ENCODE measurements at places on chromosomes 12 and 14.

DNA sequence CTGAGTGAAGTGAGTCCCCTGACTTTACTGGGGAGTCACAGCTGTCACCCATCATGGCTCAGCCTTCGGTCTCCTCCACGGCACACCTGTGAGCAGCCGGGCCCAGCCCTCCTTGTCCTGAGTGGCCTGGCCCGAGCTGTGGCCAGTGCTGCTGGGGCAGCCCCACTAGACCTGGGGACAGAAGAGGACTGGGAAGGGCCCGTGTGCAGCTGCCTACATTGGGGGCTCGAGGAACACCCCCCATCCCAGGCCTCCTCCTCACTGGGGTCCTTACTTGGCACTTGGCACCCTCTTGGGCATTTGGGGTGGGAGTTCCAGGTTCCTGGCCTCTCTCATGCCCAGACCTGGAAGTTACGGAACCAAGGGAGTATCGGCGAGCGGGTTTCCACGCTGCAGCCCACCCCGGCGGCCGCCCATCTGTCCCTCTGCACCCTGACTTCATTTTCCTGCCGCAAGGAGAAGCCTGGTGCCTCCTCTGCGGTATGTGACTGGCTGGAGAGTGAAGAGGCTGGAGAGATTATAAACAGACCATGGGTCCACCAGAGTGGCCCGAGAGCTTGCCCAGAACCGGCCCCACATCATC is 179.7 kb downstream of the KIF26A start:
- no peak for DNase-seq

DNA sequence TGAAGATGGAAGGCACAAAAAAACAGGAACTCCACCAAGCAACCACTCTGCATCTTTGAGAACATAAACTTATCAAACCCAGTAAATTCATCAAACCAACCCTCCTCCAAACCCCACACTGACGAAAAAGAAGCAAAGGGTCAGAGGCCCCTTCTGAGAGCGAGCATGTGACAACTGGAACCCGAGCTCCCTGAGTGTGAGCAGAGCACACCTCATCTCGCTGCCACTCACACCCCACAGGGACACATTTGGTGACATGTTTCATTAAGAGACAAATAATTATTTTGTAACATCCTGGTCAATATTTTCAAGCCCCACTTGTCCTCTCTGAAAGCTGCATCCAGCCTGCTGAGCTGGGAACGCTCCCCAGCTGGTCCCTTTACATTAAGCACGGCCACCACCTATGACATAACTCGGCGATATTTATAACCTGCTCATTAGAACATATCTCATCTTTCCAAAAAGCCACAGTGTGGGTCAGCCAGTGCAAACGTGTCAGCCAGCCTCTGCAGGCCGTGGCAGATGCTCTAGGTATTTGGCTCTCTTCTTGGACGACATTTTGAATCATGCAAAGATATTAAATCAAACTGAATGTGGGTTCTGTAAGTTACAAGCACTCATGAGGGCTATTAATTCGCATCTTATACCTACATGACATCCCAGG is 120.1 kb downstream of the TTC7B start:
- DNase-seq = no peak

GRCh38 chr12:66776974-66777373 is 98.1 kb upstream of the GRIP1 start:
- DNase-seq = no peak

GRCh38 chr12:50175716-50176026 is 8.5 kb upstream of the CERS5 start:
- DNase-seq = no peak

DNA sequence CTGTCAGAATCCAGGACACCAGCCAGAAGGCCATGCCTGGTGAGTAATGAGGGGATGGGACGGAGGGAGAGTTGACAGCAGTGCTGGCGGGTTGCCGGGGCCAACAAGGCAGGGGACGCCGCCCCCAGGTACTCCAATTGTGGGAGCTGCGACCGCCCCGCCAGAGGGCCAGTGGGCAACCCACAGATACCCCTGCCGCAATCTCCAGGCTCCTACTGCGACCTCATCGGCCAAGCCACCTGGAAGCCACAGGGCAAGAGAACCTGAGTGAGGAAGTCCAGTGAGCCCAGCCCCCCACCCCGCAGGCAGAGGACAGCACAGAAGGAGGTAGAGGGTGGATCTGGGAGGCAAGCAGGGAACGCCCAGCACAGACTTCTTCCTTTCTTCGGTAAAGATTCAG is 103.0 kb downstream of the RIMBP2 start:
- DNase-seq = no peak

- DNase-seq = no peak
Observed at GRCh38 chr14:89228921-89229639, 188.0 kb downstream of the FOXN3 start.

DNA sequence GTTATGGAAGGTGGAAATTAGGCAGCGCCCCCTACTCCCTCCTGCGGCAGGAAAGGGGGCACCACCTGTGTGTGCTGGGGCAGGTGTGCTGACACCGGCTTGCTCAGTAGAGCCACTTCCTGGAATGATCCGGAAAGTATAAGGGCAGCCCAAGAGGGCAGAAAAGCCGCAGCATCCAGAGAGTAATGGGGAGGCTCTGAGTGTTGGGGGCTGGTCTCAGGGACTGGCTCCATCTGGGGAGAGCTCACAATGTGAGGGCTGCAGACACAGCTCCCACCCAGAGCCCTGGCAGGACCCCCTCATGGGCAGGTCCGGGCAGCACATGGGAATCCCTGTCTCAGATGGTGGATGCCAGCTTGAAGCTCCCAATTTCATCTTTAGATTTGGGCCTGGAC is 187.6 kb upstream of the C14orf180 start:
- DNase-seq = no peak

- peak; percentile 54 for DNase-seq
Observed at GRCh38 chr12:100265732-100266584, 921 bp downstream of the DEPDC4 start.

DNA sequence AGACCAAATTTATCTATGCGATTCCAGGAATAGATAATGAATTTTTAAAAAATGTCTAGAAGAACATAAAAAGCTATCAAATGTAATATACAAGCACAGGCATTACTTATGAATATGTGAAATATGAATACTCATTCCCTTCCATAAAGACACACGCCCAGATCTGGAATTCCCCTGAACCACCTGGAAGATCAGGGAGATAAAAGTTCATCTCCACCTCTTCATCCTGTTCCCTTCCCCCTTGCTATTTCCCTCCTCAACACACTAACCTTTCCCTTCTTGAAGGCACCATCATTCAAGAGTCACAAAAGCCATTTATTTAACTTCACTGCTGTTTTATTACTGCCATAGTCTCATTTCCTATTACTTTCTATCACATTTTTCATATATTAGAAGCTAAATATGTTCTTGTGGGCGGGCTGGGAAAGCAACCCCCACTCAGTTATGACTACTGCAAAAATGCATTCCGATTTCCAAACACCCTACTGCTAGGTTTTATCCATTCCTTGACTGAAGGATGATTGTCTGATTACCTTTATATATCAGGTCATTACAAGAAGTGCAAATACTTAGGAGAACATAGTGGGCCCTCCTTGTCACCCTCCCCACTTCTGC is 16.1 kb downstream of the FGD6 start:
- DNase-seq = no peak

GRCh38 chr12:32586390-32586789 is 92.7 kb upstream of the DNM1L start:
- DNase-seq = no peak

- no peak for DNase-seq
Observed at GRCh38 chr12:78118036-78118435, 287.3 kb downstream of the NAV3 start.

DNA sequence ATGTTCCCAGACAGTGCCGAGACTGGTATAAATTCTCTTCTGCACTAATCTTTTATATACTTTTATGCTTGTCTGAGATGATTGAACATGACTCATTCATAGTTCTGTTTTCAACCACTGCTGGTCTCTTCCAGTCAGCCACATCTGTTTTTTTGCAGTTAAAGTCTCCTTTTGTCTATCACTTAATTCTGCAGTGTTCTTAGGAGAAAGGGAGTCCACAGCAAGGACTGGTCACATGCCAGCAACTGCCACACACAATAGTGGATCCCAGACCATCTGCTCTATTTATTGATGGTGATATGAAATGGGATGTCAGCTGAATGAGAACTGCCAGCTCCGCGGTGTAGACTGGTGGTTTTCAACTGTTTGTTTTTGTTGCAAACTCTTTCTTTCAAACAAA is 379.8 kb downstream of the MED13L start:
- DNase-seq = no peak

DNA sequence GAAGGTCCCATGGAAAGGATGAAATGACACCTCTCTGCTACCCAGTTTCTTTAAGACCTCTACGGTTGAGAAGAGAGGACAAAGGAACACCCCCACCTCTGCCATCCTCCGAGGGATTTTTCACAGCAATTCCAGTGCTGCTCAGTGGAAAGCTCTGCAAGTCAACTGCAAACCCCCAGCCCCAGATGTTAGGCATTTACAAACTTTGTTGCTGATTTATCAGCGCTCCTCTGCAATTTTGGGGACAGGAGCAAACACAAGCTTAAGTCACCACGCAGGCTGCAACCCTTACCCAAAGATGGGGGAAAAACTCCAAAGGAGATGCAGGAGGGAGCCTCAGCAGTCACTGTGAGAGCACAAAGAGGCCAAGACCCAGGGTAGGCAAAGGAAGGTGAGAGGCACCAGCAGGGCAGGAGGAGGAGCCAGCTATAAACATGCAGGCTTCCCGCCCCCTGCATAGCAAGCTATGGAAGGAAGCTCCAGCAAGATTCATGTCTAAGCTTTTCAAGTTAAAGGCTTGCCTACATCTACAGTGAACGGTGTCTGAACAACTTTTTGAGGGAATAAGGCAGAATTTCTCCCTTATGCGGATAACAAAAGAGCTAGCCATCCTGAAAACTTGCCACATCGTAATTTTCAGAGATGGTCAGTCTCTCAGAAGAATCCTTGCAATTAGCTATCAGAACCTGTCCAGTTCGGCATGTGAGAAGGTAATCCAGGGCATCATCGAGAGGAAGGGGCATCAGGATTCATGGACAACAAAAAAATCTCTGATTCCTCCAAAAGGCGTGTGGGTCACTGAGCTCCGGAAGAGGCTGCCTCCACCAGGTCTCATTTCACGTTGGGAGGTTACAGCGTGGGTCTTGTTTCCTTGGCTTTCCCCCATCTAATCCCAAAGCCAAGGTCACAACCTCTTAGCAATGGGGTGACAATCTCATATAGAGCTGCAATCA is 3.9 kb downstream of the CTDSP2 start:
- DNase-seq = no peak

DNA sequence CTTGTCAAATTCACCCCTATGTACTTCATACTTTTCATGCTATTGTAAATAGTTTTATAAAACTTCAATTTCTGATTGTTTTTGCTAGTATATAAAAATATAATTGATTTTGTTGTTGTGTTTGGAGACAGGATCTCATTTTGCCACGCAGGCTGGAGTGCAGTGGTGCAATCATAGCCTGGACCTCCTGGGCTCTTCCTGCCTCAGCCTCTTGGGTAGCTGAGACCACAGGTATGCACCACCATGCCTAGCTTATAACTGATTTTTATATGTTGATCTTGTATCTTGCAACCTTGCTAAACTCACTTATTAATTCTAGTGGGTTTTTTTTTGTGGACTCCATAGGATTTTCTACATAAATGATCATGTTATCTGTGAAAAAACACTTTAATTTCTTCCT is 23.5 kb downstream of the ATP5MC2 start:
- DNase-seq = no peak

GRCh38 chr14:104705340-104706047 is 16.1 kb downstream of the INF2 start:
- no peak for DNase-seq

DNA sequence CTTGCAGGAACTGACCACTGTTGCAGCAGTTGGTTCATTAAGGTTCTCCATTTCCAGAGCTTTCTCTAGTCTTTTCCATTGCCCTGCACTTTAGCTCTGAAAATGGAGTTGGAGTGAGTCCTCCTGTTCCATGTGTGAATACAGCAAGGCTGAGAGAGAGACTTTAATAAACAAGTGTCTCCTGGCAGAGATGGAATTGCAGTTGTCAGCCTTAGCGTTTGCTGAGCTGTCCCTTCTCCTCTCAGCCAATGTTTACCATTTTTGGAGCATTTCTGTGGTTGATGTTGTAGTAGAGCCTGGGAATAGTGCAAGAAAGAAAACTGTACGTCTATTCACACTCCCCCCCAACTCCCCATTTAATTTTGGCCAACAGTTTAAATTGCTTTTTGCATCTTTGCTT is 7.5 kb upstream of the MANSC4 start:
- no peak for DNase-seq

GRCh38 chr12:74899031-74899829 is 310.4 kb downstream of the KCNC2 start:
- DNase-seq = no peak

DNA sequence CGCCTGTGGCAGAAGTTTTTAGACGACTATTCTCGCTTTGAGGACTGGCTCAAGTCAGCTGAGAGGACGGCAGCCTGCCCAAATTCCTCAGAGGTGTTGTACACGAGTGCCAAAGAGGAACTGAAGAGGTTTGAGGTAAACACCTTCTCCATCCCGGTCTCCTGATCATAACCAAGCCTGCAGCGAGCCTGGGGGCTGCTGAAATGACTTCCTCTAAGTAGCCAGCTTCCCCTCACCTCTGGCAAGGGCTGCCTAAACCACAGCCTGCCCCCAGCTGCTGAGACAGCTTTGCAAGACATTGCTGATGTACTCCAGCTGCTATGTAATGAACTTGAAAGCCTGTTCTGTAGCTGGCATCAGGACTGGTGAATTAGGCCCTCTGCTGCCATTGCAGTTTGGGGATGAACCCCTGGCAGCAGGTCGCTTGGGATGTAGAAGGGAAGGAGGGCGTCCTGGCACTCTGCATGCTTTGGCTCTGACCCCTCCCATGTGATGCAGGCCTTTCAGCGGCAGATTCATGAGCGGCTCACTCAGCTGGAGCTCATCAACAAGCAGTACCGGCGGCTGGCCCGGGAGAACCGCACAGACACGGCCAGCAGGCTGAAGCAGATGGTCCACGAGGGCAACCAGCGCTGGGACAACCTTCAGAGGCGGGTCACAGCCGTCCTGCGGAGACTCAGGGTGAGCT is 84.6 kb downstream of the ESR2 start:
- no peak for DNase-seq

DNA sequence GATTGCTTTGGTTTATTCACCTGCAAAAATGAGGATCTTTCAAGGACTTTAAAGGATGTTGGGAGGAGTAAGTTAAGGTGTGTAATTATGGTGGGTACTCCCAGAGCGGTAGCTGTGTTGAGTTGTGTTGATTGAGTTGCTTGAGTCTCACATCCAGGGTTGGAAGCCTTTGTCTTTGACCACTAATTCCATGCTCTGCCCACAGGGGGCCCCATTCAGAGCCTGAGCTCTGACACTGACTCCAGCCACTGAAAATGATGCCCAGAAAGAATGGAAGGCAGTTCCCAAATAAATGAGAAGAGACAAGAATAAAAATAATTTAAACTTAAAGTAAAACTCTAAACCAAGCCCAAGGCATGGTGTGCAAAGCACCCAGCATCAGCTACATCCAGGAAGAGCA is 237.4 kb upstream of the PWP1 start:
- no peak for DNase-seq

- no peak for DNase-seq
Observed at GRCh38 chr14:101918065-101918989, 46.0 kb upstream of the DYNC1H1 start.

DNA sequence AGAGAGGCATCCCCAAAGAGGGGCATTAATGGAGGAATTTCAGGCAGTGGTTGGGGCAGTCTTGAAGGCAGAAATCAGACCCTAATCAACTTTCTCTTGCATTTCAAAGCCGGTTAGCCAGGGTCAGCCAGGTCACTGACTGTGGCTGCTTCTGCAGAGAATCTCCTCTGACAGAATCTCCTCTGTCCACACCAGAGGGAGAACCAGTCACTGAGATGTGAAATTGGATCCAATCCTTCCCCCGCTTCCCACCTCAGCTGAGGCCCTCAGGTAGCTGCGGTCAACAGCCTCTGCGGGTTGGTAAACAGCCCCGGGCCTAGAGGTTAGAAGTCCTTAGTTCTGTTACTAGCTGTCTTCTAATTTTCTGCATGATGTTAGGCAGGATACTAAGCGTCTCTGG is 39.8 kb upstream of the NUAK1 start:
- DNase-seq = no peak
